ENCODE measurements at places on chromosomes 5 and 9.
A peak's percentile ranks its signal among the peaks of the same experiment; 100 is the strongest.

- DNase-seq, result no peak
Observed at GRCh38 chr5:154786414-154786813, 31.2 kb downstream of the LARP1 start.

DNA sequence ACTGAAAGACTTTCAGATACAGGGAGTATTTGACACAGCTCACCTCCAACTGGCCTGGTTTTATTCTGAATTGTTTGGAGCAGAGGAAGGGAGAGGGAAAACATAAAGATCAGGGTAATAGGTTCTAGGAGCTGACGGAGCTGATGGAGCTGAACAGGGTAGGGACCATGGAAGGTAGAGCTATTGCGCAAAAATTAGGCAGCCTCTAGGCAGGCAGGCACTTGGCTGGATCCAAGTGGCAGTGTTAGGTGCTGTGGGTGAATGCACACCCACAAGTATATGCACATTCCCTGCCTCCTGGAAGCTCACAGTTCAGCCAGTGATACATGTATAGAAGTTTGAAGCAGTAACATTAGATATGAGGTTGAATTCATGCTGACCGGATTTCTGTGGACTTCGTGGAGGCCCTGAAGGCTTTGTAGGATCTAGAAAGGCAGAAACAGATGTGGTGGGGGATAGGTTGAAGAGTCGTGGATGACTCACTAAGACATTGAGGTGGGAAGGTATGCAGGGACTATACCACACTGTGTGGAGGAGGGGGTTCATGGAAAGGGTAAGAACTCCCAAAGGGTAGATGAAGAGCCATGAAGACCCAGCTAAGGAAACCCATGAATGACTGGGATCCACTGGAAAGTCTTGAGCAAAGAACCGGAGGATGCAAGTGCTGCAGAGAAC lies 50.8 kb downstream of the WWC1 start:
- no peak for DNase-seq

GRCh38 chr5:72007336-72008111 lies 99.8 kb upstream of the MAP1B start:
- peak; percentile 28 for DNase-seq

- no peak for DNase-seq
Observed at GRCh38 chr5:76528547-76529331, 94.5 kb downstream of the F2RL2 start.

- no peak for DNase-seq
Observed at GRCh38 chr9:33818167-33818846, 1.3 kb downstream of the UBE2R2 start.

DNA sequence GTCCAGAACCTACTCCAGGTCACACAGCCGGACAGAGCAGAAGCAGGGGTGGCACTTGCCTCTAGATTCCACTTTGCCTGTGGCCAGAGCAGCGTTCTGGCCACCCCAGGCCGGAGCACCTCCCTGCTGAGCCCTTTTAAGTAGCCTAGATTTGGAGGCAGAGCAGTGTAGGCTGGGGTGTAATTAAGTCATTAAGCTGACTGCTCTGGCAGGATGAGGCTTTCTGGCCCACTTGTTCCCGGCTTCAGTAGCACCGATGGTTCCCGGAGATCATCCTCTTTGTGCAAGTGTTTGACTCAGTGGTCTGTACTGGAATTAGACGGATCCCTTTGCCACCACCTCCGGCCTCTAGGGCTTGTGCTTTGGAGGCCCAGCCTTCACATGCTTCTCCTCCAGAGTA lies 281.9 kb upstream of the ANKRD55 start:
- no peak for DNase-seq

DNA sequence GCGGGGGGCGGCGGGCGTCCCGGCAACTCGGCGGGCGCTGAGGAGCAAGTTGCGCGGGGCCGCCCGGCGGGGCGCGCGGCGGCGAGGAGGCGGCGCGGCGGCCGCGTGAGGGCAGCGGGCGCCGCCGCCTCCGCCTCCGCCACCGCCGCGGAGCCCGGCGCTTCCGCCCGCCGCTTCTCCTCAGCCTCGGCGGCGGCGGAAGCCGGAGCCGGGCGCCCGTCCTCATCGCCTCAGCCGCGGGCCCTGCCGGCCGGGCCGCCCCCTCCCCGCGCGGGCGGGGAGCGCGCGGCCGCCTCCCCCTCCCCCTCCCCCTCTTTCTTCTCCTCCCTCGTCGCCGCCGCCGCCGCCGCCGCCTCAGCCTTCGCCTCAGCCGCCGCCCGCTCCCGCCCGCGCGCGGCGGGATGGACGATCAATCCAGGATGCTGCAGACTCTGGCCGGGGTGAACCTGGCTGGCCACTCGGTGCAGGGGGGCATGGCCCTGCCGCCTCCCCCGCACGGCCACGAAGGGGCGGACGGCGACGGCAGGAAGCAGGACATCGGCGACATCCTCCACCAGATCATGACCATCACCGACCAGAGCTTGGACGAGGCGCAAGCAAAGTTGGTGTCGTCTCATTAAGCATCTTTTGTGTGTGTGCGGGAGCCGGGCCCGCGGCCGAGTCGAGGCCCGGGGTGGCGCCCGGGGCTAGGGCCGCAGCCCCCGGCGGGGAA lies at the start of gene PBX3:
Gene PBX3 (plus strand): TSS at position 321 of the 712 bp plus-strand sequence.
- DNase-seq, result peak; percentile 74

DNA sequence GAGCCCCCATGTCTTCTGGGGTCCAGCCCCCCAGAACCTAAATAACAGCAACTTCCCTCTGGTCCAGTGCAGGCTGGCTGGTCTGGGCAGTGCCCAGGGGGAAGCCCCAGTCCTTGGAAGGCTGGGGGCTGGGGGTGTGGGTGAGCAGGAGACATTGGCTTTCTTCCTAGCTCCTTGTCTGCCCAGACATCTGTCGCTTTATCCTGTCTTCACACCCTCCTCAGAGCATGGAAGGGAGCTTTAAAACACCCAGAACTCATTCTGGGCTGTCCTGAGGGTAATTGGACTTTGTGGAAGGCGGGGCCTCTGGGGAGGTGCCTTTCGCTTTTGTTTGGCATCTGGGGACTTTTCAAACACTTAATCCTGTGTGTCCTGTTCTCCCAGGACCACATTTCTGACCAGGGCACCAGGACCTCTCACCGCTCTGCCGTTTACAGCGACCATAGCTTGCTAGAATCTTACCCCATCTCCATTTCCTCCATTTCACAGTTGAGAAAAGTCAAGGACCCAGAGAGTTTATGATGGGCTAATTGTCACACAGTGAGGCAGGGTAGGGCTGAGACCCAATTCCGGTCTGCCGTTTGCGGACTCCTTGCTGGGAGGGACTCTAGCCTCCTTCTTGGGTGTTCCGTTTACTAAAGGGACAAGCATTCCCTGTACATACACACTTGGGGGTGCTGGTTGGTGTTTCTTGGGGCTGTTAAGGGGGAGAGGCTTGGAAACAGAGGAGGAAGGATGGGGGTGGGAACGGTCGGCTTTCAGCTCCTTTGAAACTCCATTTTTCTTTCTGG lies 1.1 kb downstream of the GSN start:
- DNase-seq, result no peak

GRCh38 chr5:7908317-7908716 lies 39.4 kb downstream of the MTRR start:
- no peak for DNase-seq

DNA sequence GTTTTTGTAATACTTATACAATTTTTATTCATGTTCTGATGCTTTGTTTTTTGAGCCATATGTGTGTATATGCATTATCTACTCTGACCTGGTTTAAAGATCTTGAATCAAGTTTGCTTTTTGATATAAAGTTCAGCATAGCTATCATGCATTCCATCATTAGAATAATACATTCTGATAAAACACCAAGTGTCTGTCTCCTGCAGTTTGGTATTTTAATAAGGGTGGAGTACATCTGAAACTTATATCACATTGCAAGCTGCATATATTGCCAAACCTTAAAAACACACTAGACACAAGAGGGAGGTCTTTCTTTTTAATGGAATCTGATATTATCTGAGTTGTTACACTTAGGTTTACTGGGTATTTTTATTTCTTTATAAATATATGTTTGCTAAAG lies 102.8 kb upstream of the ADAMTSL1 start:
- no peak for DNase-seq

GRCh38 chr5:36135988-36136387 lies 15.7 kb downstream of the LMBRD2 start:
- DNase-seq, result no peak

DNA sequence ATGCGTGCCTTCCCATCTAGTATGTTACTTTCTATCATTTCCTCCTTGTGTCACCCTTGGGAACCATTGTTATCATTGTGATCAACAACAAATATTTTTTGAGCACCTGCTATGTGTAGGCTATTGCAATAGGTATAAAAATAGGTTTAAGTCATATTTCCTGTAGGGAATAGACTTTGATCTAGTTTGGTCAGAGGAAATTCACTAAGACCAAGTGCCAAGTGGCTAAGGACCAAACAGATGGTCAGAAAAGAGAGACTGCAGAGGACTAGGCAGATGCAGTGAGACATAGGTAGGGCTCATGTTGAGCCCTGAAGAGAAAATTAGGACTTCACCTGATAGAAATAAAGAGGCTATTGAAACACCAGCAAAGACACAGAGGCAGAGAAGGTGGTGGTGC lies 430.0 kb upstream of the ADAMTSL1 start:
- no peak for DNase-seq

GRCh38 chr5:102622262-102622661 lies 123.5 kb upstream of the SLCO6A1 start:
- DNase-seq, result peak; percentile 64

- no peak for DNase-seq
Observed at GRCh38 chr5:92703976-92704375, 877.0 kb downstream of the NR2F1-AS1 start.

- DNase-seq, result no peak
Observed at GRCh38 chr5:36928947-36929346, 52.4 kb downstream of the NIPBL start.

- DNase-seq, result no peak
Observed at GRCh38 chr5:111261610-111262009, 37.4 kb downstream of the CAMK4 start.

- DNase-seq, result no peak
Observed at GRCh38 chr5:124110942-124111341, 599.0 kb downstream of the CSNK1G3 start.

GRCh38 chr5:132425009-132425937 lies 55.8 kb downstream of the SLC22A5 start:
- DNase-seq, result no peak

GRCh38 chr9:131732061-131732526 lies 7.8 kb downstream of the RAPGEF1 start:
- no peak for DNase-seq

- DNase-seq, result no peak
Observed at GRCh38 chr5:83151821-83152220, 74.5 kb downstream of the XRCC4 start.

- no peak for DNase-seq
Observed at GRCh38 chr5:471750-472058, 28.7 kb downstream of the EXOC3 start.

DNA sequence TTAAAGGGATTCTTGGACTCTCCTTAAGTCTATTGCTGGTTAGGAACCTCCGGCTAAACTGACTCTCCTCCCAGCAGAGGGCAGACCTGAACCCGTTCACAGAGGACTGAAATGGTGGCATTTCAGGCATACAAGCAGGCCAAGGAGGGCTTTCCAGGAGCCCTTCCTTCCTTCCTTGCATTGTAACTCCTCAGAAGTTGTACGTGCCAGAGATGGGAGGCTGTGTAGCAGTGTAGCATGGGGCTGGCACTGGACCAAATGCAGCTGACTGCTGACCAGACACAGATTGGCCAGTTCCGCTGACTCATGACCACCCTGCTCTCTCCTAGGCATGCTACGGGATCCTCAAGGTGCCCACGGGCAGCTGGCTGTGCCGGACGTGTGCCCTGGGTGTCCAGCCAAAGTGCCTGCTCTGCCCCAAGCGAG lies 36.4 kb downstream of the JADE2 start:
- peak; percentile 39 for DNase-seq

DNA sequence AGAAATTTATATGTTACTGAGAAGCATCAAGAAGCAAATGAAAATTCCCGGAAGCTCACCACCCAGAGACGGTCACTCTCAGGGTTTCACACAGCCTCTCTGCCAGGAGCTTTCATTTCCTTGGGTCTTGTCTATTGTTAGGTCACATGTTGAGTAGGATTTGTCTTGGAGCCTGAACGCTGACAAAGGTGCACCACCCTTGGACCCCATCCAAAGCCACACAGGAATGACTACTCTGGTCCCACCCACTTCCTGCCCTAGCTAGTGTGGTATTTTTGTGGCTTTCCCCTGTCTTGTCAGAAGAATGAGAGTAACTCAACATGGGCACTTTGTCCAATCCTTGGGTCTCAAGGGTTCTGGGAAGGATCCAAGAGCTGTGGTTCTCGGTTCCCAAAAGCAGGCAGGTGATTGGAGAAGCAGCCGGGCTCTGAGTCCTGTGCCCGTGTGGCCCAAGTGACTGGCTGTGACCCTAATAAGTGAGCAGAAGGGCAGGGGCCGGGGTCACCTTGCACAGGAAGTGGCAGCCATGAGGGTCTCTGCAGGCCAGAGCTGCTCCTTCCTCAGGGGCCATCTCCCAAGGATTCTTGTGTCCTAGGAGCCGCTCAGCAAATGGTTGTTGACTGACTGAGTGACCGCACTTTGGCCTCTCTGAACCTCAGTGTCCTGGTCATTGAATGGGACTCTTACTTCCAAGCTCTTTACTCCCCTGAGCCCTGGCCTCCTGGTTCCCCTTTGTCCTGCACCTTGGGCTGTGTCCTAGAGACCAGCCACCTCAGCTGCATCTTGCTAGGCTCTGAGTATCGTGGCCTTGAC lies 6.9 kb downstream of the FGD3 start:
- DNase-seq, result no peak

DNA sequence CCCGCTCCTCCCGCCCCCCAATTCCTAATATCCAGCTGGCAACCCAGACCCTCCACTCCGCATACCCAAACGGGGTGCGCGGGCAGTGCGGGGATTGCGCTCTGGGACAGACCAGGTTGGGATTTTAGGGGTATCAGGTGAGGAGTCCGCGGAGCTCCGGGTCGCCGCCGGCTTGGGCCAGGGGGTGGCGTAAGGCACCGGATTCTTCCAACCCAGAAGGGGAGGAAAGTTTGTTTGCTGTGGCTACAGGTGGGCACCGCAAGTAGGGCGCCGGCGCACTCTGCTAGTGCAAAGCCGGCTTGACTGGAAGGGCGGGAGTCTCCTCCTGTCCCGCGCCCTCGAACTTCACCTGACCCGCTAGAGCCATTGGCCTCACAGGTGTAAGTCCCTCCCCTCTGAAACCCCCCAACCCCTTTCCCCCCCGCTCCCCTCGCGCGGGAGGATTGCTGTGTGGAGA lies 709 bp downstream of the IQGAP2 start:
- DNase-seq, result peak; percentile 11

GRCh38 chr9:78149702-78150291 lies 86.1 kb upstream of the CEP78 start:
- DNase-seq, result no peak

DNA sequence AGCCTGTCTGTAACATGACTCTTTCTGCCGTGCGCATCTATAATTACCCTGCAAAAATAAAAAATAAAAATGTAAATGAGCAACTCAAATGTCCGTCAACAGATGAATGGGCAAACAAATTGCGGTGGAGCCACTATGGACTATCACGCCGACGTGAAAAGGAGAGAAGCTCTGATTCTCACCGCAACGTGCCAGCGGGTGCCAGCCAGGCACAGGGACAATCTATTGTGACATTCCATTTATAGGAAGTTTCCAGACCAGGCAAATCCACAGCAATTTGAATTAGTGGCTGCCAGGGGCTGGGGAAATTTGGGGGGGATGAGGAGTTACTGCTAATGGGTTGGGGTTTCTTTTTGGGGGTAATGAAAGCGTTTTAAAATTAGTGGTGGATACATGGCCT lies 96.8 kb downstream of the VAV2 start:
- DNase-seq, result no peak

Data from BE2C (cell line).